Left renal cortex interstitium (tissue), 4 donors: ENCODE measurements at places on chromosomes 6 and 20. TPM values are rescaled to one million over a fixed set of nuclear protein-coding genes. Genes with fewer than 3 reads are reported as not detected.

Gene SEMG1
- not detected for polyA plus RNA-seq

Gene FERMT1
- 2.7 TPM for polyA plus RNA-seq

Gene PAX1
- 0.11 TPM for polyA plus RNA-seq

Gene ABHD16B
- polyA plus RNA-seq: not detected

Gene MUC22
- polyA plus RNA-seq: not detected

Gene EEF1A2
- polyA plus RNA-seq: 3.0 TPM

Gene LYRM4
- 36.1 TPM for polyA plus RNA-seq

Gene OCSTAMP
- polyA plus RNA-seq: not detected

GRCh38 chr6:131173680-131174079 lies 38.4 kb downstream of the AKAP7 start:
- no peak for DNase-seq

GRCh38 chr6:34229877-34230276 lies 6.8 kb upstream of the HMGA1 start:
- DNase-seq: no peak

DNA sequence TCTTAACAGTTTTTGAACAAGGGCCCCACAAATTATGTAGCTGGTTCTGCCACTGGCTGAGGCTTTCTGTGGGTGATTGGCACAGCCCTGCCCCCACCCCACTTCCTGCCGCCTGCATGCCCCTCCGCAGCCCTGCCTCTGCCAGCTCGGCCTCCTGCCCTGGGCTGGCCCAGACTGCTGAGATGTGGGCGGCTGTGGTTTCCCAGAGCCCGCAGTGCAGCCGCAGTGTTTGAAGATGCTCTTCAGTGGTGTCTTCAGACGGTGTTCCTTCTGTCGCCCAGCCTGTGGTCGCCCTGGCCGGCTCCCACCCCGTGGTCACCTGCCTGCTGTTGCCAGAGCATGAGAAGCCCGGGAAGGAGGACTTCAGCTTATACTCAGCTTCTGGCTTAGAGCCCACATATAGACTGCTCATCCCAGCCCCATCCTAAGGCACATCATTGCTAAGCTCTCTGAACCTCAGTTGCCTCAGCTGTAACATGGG lies 154.3 kb downstream of the VEGFA start:
- DNase-seq: no peak

DNA sequence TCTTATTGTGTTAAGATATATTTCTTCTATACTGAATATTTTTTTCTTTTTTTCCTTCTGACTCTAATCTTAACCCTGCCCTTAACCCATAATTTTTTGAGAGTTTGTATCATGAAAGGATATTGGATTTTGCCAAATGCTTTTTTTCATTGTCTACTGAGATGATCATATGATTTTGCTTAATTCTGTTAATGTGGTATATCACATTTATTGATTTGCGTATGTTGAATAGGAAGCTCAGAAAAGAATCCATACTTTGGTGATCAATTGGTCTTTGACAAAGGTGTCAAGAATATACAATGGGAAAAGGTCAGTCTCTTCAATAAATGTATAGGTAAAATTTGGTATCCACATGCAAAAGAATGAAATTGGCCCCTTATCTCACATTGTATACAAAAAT lies 588.8 kb upstream of the ADGRB3 start:
- no peak for DNase-seq

- no peak for DNase-seq
These were observed 46.7 kb downstream of the RAB44 start for GRCh38 chr6:36744304-36744673.

DNA sequence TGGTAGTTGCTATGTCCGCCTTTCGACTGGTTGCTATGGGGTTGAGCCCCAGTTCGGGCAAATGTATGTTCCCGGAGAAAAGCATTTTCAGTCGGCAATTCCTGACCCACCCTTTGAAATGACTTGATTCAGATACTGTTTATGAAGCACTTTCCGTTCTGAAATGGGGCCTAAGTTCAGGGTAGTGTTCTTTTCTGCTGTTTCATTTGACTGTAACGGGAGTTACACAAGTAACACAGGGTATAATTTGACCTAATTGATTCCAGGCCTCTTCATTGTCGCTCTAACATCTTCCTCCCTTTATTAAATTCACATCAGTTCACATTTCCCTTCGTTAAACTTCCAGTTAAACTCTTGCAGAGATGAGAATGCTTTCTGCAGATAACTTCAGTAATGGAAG lies 85.5 kb downstream of the BMP6 start:
- DNase-seq: no peak

- no peak for DNase-seq
These were observed 12.8 kb downstream of the ADNP start for GRCh38 chr20:50918403-50918802.

- DNase-seq: no peak
These were observed 21.8 kb upstream of the MYO6 start for GRCh38 chr6:75727206-75727605.

DNA sequence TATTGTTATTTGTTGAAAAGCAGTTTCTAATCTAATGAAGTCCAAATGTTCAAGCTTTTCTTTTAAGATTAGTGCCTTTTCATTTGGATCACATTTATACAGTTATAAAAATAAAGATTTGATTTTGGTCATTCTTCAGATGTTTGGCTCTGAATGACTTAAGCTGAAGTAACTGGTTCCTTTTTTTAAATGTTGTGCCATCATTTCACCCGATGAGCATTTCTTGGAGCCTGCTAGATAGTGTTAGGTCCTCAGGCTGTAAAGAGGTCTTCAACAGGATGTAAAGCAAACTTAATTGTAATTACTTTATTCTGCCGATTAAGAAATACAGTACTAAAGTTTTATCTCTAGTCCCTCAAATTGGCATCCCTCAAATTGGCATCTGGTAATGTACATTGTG lies 41.2 kb upstream of the ASIP start:
- no peak for DNase-seq

DNA sequence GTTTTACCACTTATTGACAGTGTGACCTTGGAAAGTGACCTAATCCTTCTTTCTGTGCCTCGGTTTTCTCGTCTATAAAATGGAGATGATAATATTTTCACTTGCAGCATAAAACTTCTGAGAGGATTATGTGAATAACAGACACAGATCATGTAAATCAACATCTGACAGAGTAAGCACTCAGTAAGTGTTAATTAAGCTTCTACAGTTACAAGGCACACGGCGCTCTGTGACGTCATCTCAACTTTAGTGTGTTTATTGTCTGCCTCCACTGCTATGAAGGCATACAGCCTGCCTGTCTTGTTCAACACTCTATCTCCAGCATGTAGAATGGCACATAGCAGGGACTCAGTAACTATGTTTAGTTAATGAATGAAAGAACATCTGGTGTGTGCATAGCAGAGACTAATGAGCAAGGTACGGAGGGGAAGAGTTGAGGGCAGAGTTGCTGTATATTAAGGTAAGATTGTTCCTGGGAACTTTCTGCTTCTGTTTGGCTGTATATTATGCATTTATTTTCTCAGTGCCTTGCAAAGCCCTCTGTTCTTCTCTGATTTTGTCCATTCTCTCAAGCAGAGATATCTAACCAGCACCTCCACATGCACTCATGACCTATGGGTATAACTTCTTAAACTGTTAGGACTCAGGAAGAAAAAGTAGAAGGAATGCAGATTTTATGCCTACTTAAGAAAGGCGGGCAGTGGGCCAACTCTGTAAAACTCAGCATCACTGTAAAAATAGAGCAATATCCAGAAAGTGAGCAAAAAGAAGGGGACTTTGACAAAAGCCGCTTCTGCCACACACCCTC lies 66.4 kb upstream of the STMND1 start:
- DNase-seq: no peak
